ENCODE measurements at places on chromosomes 1 and 21.

DNA sequence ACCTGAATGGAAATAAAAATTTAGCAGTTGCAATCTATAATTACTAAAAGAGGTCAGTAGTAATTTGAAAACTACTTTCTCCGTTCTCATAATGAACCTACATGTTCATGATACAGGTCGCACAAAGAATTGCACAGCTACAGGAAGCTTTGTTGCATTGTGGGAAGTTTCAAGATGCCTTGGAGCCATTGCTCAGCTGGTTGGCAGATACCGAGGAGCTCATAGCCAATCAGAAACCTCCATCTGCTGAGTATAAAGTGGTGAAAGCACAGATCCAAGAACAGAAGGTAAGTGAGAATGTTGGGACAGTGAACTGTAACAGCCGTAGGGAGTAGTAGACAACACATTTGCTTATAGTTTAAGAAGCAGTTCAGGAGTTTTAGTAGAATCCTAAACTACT is 68.8 kb upstream of the BMP8A start:
- peak; percentile 44 for DNase-seq

DNA sequence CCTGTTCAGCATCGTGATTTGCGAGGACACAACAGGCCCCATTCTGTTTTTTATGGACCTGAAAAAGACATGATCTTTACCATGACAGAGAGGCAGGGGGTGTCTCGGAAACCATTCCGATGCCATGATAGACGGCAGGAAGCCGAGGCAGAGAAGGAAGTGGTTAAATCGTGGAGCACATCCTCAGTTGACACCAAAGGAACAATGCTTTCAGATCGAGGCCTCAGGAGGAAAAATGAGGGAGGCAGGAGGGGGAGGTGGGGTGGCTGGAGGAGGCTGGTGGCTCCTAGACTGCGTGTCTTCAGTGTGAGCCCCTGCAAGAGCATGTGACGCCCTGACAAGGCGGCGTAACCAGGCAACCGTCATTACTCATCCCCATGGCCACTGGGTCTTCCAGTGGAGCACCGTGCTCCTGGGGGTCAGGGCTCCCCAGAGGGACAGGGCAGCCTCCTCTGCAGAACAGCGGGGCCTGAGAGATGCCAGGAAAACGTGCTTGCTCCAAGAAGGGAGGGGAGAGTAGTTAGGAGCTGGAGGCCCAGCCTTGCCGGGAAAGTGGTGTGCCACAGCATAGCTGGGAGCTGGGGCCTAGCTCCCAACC is 172.8 kb upstream of the TMEM51 start:
- no peak for DNase-seq

DNA sequence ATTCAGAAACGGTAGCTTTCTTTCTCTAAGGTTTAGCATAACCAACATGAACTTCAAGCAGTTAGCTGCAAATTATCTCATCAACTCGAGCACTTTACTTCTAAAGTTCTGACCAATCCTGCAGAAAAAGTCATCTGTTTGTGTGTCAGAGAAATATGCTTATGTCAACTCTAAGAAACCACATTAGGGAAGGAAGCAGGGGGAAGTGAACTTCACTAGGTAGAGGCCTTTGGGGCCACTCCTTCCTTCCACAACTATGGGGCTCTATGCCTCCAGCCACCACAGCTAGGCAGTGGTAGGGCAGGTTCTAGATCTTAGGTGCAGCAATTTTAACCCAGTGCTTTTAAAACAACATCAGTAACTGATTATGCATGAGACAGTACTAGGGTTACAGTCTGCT is 375.9 kb downstream of the DSCAM start:
- no peak for DNase-seq

DNA sequence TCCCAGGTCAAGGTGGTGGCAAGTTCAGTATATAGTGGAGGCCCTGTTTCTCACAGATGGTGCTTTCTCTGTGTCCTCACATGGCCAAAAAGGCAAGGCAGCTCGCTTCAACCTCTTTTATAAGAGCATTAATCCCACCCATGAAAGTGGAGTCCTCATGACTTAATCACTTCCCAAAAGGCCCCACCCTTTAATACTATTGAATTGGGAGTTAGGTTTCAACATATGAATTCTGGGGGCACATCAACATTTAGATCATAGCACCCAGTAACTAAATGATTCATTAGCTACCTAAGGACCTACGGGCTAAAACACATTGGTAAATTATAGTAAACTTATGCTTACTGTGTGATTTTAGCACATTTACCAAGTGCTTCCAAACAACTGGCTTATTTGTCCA is 317.9 kb downstream of the LTN1 start:
- DNase-seq: no peak

GRCh38 chr1:193031431-193031830 is 27.7 kb downstream of the UCHL5 start:
- DNase-seq: no peak

- DNase-seq: no peak
Measured at GRCh38 chr1:38512789-38513188, 346.8 kb downstream of the RRAGC start.

All from activated CD4-positive, alpha-beta T cell treated with anti-CD3 and anti-CD28 coated beads, Interleukin-2, Interleukin-4, amounts not matched to agents 100 ng/mL and 50 ng/mL, durations not matched to agents 16 hours and 8 hours (primary cell).